ENCODE measurements at places on chromosomes 2 and 18.
A peak's percentile ranks its signal among the peaks of the same experiment; 100 is the strongest.

DNA sequence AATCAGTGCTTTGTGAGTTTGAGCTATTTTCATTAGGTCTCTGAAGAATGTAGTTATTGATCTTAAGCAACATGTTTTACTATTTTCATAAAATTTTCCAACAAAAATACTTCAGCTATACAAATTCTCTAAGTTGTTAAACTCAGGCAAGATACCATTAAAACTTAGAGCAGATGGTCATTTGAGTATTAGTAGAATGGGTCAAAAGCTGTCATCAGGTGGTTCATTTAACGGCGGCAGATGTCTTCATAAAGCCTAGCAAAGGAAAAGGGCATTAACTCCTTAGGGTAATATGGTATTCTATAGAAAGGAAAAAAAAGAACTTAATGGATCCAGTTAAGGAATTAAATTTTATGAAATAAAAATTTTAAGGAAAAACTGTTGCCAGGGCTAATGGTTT is 19.2 kb downstream of the MIB1 start:
- no peak for DNase-seq

GRCh38 chr18:23307567-23308295 is 145.4 kb upstream of the RIOK3 start:
- DNase-seq = peak; percentile 80

DNA sequence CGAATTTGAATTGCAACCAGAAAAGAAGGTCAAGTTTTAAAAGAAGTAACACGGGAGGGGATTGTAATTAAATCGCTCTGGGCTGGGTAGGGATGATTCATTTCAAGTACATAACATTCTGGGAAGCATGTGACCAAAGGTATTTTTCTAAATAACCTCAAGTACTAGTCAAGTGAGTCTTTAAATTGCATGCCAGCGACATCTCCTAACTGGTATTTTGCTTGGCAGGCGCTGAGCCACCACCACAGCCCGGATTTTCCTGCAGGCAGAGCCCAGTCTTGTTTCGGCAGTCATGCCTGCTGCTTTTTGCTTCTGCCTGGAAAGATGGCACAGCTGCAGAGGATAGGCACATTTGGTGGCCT is 33.7 kb upstream of the NPAS2 start:
- DNase-seq = peak; percentile 89

GRCh38 chr2:190554357-190555006 is 20.0 kb upstream of the NEMP2 start:
- DNase-seq = no peak

- DNase-seq = no peak
These were observed 122.9 kb downstream of the METTL8 start for GRCh38 chr2:171310889-171311288.

DNA sequence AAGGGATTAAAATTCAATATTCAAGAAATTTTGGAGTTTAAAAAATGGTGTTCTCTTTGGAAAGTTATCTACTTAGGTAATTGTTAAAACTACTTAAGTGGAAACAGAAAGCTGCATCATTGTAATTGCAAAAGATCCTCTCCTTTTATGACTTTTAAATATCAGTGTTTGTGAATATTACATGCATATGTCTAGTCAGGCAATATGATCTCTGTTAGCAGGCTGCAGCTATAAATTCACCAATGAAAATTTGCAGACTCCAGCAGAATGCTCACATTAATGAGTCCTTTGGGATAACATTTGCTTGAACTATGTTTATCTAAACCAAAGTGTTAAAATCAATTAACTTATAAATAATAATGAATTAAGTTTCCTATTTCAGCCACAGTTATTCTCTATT is 59.2 kb upstream of the CSRNP3 start:
- no peak for DNase-seq

GRCh38 chr2:3100386-3100785 is 277.2 kb downstream of the EIPR1 start:
- DNase-seq = no peak

DNA sequence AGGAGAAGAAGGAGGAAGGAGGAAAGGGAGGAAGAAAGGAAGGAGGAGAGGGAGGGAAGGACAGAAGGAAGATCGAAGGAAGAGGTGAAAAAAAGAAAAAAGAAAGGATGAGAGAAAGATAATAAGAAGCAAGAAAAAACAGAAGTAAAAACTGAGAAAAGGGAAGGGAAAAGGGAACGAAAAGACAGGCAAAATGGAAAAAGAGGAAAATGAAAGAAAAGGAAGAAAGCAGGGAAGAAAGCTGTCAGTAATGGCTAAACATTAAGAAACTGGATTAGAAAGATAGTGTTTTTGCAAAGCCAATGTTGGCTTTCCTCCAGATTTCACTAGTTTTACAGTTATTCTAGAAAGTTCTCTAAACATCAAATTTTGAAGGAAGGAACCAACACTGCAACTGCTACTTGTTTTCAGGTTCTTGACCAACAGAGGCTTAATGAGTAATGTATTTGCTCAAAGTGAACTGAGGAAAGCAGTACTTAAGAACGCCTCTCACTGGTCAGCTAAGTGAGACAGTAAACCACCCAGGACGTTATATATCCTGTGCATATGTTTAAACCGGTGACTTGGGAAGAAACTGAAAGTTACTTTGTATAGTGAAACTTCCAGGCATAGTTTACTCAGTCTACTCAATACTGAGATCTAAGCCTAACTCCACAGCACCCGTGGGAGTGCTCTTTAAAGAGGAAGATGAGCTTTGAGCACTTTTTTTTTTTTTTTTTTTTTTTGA is 286.2 kb upstream of the TRIB2 start:
- peak; percentile 25 for DNase-seq

- DNase-seq = peak; percentile 61
These were observed 10.0 kb upstream of the TTR start for GRCh38 chr18:31581498-31582197.

DNA sequence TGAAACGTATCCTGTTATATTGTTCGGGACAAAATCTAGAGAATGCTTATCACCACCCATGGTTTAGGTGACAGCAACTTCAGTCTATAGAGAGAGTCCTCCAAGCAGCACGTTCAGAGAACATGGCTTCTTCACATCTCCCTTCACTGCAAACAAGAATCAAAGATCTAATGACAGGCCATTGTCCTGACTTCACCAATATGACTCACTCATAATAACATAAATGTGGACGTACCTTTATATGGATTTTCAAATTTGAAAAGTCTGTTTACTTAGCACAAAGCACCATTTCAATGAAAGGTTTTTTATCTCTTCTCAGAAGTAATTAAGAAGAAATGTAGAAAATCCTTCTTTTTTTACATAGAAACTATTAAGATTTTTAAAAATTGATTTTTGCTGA is 46.7 kb downstream of the KLF7 start:
- DNase-seq = no peak

DNA sequence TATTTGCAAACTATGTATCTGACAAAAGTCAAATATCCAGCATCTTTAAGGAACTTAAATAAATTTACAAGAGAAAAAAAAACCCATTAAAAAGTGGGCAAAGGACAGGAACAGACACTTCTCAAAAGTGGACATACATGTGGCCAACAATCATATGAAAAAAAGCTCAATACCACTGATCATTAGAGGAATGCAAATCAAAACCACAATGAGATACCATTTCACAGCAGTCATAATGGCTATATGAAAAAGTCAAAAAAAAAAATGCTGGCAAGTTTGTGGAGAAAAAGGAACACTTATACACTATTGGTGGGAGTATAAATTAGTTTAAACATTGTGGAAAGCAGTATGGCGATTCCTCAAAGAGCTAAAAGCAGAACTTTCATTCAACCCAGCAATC is 130.3 kb upstream of the LHCGR start:
- DNase-seq = no peak

GRCh38 chr2:152585830-152586484 is 131.3 kb downstream of the PRPF40A start:
- peak; percentile 95 for DNase-seq

DNA sequence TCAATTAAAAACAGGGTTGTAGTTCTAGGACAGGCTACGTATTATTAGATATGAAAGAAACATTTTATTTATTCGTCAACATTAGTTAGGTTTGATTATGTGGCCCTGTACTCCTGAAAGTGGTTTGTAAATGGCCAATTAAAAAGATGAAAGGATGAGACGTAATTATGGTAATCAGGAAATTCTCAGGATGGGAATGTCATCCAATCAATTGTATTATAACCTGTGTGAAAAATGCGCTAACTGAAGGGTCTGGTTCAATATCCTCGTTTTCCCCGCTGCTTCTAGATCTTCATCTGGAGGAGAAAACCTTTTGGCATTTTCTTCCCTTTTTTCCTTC is 5.6 kb upstream of the C18orf32 start:
- no peak for DNase-seq

DNA sequence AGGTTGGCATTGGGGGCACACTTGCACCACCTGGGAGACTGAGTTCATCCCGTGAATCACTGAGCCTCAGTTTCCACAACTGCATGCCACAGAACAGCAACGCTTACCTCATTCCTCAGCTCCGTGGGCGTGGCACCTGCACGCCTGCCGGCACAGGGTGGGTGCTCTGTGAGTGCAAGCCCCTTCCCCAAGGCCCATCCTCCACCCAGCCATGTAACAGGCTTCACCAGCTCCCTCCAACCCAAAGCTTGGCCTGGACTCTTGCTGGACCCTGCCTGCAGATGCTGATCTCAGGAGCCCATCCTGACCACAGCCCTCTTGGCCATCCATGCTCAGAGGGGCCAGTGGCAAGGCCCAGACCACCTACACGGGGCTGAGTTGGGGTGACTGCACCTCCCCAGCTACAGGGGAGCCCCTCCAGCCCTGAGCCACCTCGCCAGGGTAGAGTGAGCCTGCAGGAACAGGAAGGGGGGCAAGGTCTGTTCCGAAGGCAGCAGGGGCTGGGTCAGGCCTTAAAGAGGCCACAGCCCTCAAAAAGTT is 1.8 kb downstream of the PRLH start:
- no peak for DNase-seq

- peak; percentile 50 for DNase-seq
These were observed 304.7 kb upstream of the HNMT start for GRCh38 chr2:137659616-137660015.

- DNase-seq = peak; percentile 95
These were observed 47.7 kb downstream of the PRKCE start for GRCh38 chr2:45699032-45699658.

- DNase-seq = no peak
These were observed 256.6 kb upstream of the ID2 start for GRCh38 chr2:8424997-8425900.

- no peak for DNase-seq
These were observed 367.0 kb downstream of the RND3 start for GRCh38 chr2:150120326-150120955.

DNA sequence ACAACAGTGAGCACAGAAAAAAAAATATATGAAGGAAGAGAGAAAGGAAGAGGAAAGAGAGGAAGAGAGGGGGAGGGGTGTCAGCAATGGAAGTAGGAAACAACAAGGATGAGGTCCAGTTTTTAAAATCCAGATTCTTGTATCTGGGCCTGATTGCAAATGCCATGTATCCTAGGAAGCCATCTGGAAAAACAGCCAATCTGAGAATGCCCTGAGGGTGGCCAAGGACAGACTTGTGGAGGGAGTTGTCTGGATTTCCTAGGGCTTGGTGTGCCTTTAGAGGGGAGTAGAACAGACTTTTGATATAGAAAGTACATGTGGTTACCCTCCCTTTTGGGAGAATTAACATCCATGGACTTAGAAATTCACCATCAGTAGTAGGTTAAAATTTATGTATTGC is 47.1 kb downstream of the PRKCE start:
- DNase-seq = peak; percentile 30

GRCh38 chr18:73059280-73059679 is 191.5 kb upstream of the NETO1 start:
- DNase-seq = no peak

DNA sequence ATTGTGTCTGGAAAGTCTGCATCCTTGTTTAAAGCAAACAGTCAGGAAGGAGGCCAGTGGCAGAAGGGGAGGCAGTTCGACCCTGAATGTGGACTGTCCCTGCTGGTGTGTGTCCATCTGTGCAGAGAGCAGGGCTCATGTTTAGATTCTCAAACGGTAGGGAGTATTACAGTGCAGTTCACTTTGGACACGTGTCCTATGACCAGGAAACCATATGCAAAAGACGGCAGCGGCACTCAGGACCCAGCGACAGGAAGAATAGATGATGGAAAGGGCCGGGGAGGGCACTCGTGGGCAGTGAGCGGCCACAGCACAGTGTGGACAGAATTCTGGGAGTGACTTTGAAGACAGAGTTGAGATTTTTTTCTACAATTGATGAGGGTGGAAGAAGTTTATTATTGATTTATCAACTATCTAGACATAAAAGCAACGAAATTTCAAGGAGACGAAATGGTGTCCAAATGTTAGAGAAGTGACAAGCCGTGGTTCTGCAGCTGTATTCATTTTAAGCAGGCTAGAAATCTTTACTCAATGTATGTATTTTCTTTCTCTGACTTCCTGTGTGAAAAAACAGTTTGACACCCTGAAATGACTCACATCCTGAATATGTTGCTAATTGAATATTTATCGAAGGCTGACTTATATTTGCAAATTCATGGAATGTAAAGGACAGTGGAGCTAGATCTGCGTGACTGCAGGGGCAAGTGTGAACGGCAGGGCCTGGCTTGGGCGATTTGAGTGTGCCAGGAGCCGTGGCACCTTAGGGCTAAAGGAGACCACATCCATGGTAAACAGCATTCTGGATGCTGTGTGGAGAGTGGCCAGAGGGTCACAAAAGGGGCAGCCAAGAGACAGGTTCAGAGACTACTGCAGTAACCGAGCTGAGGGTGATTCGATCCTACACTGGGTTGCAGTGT is 214.2 kb downstream of the PTGR3 start:
- DNase-seq = peak; percentile 28

DNA sequence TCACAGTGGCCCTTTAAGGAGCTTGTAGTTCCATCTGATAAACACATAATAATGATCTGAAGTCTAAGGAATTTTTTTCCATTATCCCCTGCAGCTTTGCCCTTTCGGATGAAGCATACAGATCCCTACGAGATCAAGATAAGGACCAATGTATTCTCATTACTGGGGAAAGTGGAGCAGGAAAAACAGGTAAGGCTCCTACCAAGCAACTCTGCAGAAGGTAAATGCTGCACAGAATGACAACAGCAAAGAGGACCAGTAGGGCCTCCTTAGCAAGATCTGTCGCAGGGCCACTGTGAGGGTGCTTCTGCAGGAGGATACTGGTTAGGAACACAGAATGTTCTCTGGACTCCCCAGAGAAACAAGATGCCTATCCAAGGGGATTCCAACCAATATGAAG is 84.6 kb downstream of the MYO1B start:
- no peak for DNase-seq

- DNase-seq = no peak
These were observed 10.1 kb downstream of the RPS27A start for GRCh38 chr2:55242617-55243016.

- DNase-seq = peak; percentile 45
These were observed 56.1 kb downstream of the ZC3H8 start for GRCh38 chr2:112198780-112199179.

DNA sequence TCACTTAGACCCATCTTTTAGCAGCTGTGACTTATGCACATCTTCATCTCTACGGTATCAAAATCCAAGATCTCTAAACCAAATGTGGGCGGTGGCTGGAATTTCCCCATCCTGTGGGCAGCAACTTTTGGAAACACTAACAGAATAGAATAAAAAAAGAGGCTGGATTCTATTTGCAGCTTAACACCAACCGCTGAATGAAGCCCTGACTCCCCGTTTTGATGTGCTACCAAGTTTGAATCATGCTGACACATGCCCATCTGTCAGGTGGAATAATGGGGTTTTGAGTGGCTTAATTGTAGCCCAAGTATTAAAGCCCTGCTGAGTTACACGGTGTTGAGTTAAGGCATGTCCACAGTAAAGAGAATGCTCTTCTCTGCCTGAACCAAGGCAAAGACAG is 165.2 kb downstream of the MTCL1 start:
- DNase-seq = peak; percentile 51

GRCh38 chr2:40168032-40168431 is 283.9 kb downstream of the SLC8A1 start:
- no peak for DNase-seq

- DNase-seq = peak; percentile 22
These were observed 74.5 kb downstream of the INPP4A start for GRCh38 chr2:98519156-98519555.
